Activated T-helper 1 cell treated with anti-CD3 and anti-CD28 coated beads, Interleukin-2, amount 50 U/mL, for 16 hours (primary cell): ENCODE measurements at places on chromosomes 7 and 10.

DNA sequence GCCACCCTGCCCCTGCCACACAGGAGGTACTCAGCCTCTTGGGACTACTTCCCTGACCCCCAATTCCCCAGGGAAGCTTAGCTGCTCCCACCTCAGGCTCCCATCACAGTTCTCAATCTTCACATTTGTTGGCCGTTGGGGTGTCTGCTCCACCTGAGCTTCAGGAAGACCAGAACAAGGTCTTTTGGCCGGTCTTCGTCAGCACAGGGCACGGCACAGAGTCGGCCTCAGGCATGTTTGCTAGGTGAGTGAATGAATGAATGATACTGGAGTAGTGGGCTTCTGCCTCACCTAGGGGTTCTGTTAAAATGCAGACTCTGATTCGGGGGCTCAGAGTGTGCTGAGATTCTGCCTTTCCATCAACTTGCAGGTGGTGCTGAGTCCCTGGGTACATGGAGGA is 20.3 kb downstream of the GPRIN2 start:
- no peak for DNase-seq

DNA sequence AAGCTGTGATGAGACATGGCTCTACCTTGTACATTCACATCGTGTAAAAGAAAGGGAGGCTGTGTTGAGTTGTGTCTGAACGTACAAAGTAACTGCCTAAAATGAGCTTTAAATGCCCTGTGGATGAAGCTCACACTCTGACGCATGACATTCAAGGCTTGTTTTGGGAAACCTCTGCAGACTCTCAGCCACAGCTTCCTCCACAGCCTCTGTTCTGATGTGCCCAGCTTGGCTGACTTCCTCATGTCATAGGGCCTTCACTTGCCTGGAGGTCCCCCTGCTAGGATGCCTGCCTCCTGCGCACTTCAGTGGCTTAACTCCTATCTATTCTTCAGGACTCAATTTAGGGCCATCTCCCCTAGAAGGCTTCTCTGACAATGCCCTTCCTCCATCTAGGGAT is 230.0 kb upstream of the HABP2 start:
- DNase-seq, result no peak

DNA sequence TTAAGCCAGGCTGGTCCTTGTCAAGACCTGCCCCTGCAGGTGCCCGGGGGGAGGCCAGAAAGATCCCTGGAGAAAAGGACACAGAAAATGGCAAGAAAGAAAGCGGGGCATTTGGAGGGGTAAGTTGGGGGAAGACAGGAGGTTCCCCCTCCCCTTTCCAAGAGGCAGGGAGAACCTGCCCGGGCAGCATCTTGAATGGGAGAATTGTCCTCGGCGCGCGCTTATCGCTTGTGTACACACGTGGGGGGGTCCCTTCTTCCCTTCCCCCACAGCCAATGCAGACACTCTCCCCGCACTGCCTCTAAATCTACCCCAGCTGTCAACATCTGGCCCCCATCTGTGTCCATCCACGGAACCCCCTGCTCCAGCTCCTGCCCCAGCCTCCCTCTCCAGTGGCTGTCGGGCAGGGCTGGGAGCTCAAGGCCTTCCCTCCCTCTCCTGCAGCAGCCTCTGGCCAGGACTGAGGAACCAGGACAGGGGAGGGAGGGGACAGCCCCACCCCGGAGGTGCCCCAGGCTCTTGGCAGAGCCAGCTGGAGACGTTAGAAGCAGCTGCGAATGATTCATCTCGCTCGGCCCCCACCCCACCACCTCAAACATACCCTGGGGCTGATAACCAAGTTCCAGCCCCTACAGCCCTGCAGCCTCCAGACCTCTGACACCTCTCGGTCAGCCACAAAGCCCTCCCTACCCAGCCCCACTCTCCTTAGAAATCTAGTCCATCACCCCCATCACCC is 25.3 kb downstream of the EPHB4 start:
- DNase-seq, result no peak

- DNase-seq, result no peak
These were observed 9.1 kb upstream of the PRKAR2B start for GRCh38 chr7:107035446-107035845.

DNA sequence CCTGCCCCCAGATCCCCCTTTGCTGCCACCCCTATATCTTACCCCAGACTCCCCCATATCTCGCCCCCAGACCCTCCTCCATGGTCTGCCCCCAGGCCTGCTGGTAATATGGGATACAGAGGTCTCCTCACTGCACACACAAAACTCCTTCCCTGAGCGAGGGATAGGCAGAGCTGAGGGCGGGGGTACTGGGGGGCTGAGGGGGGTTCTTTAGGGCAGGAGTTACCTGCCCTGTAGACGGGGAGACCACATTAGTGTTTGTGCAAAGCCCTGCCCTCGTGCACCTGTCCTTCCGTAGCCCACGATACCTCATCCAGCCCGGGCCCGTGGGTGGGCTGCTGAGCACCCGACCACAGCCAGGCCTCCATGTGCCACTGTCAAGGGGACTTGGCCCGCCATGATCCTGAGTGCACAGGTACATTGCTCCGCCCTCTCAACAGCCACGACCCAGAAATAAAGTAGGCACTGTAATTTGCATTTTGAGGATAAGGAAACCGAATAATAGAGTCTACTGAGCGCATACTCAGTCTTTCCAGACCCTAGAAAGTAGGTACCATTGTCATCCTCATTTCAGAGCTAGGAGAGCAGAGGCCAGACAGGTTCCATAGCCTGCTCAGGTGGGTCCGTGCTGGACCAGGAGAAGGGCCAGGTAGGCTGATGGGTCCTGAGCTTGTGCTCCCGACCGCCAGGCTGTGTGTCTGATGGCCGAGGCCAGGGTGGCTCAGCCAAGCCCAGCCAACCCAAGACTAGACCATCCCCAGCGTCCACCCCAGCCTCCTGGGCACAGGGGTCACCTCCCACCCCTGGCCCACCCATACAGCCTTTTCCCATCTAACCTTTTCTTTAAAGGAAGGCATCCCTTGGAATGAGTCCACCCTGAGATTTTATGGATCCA is 115.2 kb downstream of the LHPP start:
- DNase-seq, result no peak

DNA sequence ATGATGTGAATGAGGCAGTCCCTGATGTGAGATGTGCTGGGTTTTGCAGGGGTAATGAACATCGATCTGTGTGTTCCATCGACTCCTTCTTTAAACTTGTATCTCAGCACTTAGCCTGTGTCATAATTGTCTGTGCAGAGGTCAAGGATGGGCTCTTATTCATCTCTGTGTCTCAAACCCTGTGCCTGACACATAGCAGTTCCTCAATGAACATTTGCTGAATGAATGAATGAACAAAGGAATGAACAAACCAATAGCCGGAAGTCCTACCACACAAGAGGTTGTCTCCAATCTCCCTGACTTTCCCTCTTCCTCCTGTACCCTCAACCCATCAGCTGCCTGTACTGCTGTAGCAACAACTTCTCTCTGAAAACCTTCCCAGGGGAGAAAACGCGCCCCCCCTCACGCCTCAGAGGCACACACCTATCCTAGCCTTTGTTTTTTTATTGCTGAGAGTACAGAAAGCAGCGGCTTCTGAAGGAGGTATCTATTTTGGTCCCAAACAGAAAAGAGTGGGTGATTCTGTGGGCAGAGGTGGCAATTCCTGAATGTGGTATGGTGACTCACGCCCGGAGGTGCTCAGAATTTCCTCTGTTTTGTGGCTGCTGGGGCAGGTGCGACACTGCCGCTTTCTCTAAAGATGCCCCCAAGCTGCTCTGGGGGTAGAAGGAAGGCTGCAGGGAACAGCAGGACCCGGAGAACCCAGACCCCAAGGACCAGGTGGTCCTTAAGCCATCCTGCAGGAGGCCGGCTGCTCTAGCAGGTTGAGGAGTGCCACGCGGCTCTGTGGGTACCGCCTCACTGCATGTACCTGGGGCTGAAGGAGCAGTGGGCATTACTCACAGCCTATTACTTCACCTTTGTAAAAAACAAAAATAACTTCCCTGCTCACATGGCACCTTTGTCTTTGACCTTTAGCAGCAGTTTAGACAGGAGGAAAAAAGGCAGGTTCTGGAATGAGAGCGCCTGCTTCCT is 9.6 kb downstream of the IL2RA start:
- DNase-seq, result peak; percentile 76

DNA sequence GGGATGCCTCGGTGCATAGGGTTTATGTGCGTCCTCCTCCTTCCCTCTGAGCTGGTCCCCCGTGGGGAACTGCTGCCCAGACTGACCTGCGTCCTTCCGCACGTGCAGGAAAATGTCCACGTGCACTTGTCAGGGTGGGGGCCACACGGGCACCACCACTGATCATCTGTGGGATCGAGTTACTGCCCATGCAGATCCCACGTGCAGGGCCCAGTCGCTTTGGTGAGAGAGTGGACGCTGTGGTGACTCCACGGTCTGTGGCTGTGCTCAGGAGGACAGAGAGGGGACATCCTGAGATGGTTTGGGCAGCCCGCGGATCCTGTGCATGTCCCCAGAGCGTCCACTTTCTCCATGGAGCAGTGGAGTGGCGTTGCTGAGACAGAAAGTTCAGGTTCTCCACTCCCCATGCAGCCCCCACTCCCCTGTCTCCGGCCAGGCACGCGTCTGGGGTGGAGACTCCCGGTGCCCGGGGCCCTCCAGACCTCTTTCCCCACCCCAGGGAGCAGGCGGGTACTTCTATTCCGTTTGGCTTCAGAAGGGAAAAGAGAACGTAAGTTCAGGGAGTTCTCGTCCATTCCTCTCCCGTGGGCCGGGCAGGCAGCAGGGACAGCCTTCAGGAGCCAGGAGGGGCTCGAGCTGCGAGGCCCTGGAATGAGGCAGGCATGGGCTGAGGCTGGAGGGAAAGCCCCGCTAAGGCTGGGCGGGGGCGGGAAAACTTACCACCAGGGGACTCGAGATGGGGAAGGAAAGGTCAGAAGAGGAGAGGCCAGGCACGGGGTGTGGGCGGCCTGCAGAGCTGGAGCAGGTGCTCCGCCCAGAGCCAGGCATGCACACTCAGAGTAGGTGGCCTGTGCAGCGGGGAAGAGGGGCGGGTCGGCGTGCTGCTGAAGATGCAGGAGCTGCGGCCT is 59.9 kb downstream of the EGFR start:
- no peak for DNase-seq

- no peak for DNase-seq
These were observed 257.1 kb downstream of the CAMK1D start for GRCh38 chr10:12606461-12606860.

DNA sequence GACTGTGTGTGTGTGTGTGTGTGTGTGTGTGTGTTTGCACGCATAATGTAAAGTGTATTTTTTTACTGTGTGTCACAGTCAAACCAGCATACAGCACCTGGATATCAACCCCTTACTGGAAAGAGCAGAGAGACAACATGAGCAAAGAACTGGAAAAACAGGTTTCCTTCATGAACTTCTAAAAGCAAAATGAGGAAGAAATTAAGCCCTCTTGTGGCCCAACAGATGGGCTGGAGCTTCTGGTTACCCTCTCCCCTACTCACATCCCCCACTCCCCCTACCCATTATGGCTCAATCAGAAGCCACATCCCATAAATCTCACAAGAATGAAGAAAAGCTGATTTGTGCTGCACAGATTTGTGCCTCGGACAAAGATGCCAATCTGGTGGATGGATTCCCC is 36.2 kb downstream of the PDE1C start:
- DNase-seq, result no peak

GRCh38 chr10:63885156-63885555 is 364.0 kb downstream of the REEP3 start:
- DNase-seq, result no peak

DNA sequence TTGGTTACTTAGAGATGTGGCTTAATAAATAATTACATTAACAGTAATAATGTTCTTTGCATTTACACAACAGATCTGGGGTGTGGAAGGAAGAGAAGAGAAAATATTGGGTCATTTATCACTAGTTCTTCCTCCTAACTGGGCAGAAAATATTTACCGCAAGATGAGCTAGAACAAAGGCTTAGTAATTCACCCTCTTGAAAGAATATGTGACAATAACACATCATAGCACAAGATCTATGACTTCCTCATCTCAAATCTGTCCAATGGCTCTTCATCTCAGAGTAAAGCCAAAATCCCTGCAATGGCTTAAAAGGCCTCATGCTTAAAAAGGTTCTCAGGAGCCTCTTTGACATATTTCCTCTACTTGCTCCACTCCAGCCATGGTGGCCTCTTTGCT is 178.6 kb downstream of the ZNF438 start:
- DNase-seq, result no peak
